Activated T-helper 2 cell treated with anti-CD3 and anti-CD28 coated beads, Interferon-gamma antibody, Interleukin-2, Interleukin-4, amounts not matched to agents 10 μg/mL and 5 μg/mL and 100 μg/mL, durations not matched to agents 14 hours and 24 hours and 36 hours (primary cell): ENCODE measurements at places on chromosomes 7 and 10. TPM values are rescaled to one million over a fixed set of nuclear protein-coding genes. Genes with fewer than 3 reads are reported as not detected.
A peak's percentile ranks its signal among the peaks of the same experiment; 100 is the strongest.

Gene GAD2
- not detected in 2 replicates for total RNA-seq

Gene ASB4
- total RNA-seq = not detected in 2 replicates

Gene DOCK1
- total RNA-seq = 0.59 and 1.1 TPM in 2 replicates

GRCh38 chr10:9342885-9343570, 1288.5 kb downstream of the GATA3 start:
- no peak for DNase-seq

DNA sequence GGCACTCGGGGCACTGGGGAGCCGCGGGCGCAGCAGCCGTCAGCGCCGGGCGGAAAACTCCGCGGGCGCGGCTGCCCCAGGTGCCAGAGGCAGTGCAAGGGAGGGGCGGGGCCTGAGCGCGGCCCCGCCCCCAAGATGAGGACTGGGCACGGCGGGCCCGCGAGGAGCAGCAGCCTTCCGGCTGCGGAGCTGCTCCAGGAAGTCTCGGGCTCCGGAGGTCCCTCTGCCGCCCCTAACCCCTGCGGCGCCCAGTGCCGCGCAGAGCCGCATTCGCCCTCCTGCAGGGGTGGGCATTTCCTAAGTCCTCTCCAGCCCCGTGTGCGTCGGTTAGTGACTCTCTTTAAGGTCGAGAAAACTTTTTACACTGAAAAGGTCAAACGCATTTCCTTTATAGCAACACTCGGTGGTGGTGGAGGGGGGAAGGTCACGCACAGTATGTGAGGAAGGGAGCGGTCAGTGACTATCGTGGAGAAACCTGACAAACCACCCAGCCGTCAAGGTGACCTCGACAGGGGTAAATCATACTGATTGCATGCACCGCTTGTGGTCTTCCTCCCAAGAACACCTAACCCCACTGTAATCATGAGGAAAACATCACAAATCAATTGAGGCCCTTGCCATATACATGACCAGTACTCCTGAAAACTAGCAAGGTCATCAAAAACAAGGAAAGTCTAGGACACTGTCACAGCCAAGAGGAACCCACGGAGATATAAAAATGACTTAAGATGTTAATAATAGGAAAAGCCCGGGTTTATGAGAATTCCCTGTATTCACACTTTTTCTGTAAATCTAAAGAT, at the start of gene ANXA11:
TSS of gene ANXA11 (minus strand) at position 61 of the 800 bp plus-strand sequence. CDS start 32,676 bp downstream, outside the sequence.
- peak; percentile 76 for DNase-seq

GRCh38 chr10:103960103-103960502, 6.8 kb upstream of the SLK start:
- no peak for DNase-seq

GRCh38 chr10:55146032-55146431, 345.0 kb upstream of the PCDH15 start:
- DNase-seq = no peak

- DNase-seq = no peak
Observed at GRCh38 chr7:130084037-130084875, 13.9 kb downstream of the KLHDC10 start.

GRCh38 chr7:153938451-153938850, 113.7 kb upstream of the DPP6 start:
- DNase-seq = no peak

- no peak for DNase-seq
Observed at GRCh38 chr7:125927556-125927955, 997.9 kb upstream of the POT1 start.

DNA sequence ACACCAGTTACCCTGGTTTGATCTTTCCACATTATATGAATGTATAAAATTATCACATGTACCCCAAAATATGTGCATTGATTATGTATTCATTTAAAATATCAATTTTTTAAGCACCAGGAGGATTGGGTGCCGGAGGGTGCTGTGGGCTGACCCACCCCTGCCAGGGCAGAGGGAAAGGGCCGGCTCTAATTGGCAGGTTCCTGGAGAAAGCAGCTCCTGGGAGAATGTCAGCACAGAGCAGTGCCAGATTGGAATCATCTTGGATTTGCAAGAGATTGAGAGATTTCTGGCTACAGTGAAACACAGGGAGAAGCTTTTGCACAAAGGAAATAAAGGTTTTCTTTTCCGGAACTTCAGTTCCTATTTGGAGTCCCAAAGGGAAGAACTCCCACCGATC, 264.4 kb upstream of the TCERG1L start:
- DNase-seq = no peak

- DNase-seq = no peak
Observed at GRCh38 chr7:141663081-141663849, 38.7 kb downstream of the DENND11 start.
